ENCODE measurements at places on chromosomes 2 and 18. TPM values are rescaled to one million over a fixed set of nuclear protein-coding genes. Genes with fewer than 3 reads are reported as not detected.

CTAGE1 gene
- not detected for total RNA-seq

CFAP65 gene
- not detected for total RNA-seq

MAPRE2 gene
- 49.0 TPM for total RNA-seq

BUB1 gene
- total RNA-seq, result 140 TPM

SH3BP4 gene
- not detected for total RNA-seq

SCYGR7 gene
- total RNA-seq, result not detected

REEP1 gene
- not detected for total RNA-seq

ICA1L gene
- 5.1 TPM for total RNA-seq

RNF152 gene
- total RNA-seq, result not detected

UCN gene
- total RNA-seq, result 2.6 TPM

GRP gene
- total RNA-seq, result not detected

TSPYL6 gene
- total RNA-seq, result not detected

RBM44 gene
- total RNA-seq, result 0.37 TPM

RUFY4 gene
- total RNA-seq, result 0.55 TPM

FMNL2 gene
- 0.21 TPM for total RNA-seq
